GM23248 (cell line): ENCODE measurements at places on chromosomes 11 and 22. TPM values are rescaled to one million over a fixed set of nuclear protein-coding genes. Genes with fewer than 3 reads are reported as not detected.
A peak's percentile ranks its signal among the peaks of the same experiment; 100 is the strongest.

DNA sequence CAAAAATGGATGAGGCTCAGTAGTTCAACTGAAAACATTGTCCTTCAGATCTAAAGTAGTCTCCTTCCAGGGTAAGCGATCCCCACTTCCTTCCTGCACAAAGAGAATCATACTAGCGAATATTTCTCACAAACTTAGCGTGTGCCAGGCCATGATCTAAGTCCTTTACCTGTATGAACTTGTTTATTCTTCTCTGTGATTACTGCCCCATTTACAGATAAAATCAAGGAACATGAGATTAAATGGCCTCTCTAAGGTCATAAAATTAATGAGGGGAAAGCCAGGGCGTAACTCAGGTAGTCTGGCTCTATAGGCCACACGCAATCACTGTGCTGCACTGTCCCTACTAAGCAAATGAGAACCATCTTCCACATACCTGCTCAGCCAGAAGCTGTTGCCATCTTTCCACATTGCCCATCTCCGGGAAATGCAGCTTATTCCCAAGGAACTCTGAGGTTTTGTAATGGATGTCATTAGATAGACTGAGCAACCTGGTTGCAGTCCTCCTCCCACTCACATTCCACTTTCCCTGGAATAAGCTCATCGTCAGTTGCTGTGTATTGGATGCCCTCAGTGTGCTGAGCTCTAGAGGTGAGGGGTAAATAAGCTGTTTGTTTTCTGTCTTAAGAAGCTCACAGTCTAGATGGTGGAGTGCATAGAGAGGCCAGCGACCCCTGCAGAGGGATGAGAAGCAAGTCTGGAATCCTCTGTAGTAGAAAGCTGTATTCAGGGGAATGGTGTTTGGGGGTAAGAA is 146.3 kb downstream of the SNX19 start:
- H3K27me3 ChIP-seq: no peaks in the 10 kb centered on the region
- H3K4me3 ChIP-seq: no peak overlapping the region
- peaks cover 49% of the 10 kb centered on the region for H3K4me1 ChIP-seq
- no peaks in the 10 kb centered on the region for H3K36me3 ChIP-seq

The PANX3 gene
- not detected in 2 replicates for total RNA-seq

The DDIAS gene
- total RNA-seq: 5.4 and 7.6 TPM in 2 replicates

The CASP5 gene
- not detected in 2 replicates for total RNA-seq

The ESAM gene
- total RNA-seq: not detected in 2 replicates

The MYOD1 gene
- not detected in 2 replicates for total RNA-seq

The DGCR6 gene
- total RNA-seq: 0.86 and 7.8 TPM in 2 replicates

The PISD gene
- total RNA-seq: 34.2 and 51.7 TPM in 2 replicates

GRCh38 chr11:2436521-2437031 is 7.7 kb downstream of the TRPM5 start:
- DNase-seq: no peak
- no peak overlapping the region for H3K4me3 ChIP-seq
- peaks cover 20% of the 10 kb centered on the region; the same call in 1 of the 2 replicates for H3K27me3 ChIP-seq
- H3K4me1 ChIP-seq: no peaks in the 10 kb centered on the region

GRCh38 chr11:95835768-95836488 is 45.6 kb downstream of the CEP57 start:
- peaks cover 27% of the 10 kb centered on the region for H3K4me1 ChIP-seq
- DNase-seq: peak; percentile 94
- peaks cover 28% of the 10 kb centered on the region for H3K36me3 ChIP-seq
- H3K27me3 ChIP-seq: no peaks in the 10 kb centered on the region
- peak overlapping the region; percentile 49 for H3K27ac ChIP-seq

DNA sequence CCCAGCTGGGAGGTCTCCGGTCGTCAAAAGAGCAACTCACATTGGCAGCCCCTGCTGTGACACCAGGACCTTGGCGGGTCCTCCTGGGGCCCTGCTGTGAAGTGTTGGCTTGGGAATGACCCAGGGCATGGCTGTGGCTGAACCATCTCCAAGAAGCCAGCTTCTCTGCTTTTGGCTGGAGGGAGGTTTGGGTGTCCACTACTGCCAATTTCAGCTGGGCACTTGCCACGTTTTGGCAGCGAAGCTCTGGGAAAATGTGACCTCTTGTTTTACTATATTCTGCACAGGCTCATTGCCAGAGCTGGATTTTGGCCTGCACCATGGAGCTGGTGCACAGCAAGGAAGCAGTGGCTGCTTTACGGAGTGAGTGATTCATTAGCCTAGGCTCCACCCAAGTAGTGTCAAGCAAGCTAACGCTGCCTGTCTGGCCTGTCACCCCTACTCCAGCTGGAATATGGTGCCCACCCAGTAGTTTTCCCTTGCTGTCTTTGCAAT is 24.3 kb upstream of the SMCO4 start:
- no peaks in the 10 kb centered on the region for H3K36me3 ChIP-seq
- peak; percentile 35 for DNase-seq
- H3K4me1 ChIP-seq: no peaks in the 10 kb centered on the region

The CYP2D6 gene
- total RNA-seq: 0.13 TPM in 1 of 2 replicates, not detected in the other

The NXPE2 gene
- not detected in 2 replicates for total RNA-seq

DNA sequence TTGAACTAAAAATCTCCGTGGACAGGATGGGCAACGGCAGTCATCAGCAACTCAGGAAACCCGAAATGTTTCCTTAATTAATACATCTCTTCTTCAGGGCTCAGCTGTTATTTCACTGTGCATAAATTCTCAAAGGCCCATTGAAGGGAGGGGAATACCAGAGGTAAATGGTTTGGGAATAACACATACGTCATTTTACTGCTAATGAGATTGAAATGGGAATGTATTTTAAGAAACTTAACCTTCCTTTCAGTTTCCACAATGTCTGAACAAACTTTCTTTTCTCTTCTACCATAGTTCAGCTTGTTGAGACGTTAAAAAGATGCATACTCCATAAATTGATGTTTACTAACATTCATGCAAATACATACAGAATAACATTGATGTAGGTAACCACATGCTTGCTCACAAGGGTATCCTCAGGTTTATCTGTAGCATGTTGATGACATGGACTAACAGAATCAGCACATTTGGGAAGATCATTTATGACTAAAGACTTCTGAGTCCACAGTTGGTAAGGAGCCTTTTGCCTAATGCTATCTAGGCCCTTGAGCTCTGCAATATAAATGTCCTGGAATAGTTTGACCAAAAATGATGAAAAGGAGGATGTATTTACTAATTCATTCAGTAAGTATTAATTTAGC is 7.7 kb upstream of the PRRG4 start:
- no peak overlapping the region for H3K4me3 ChIP-seq
- H3K27ac ChIP-seq: no peak overlapping the region
- no peaks in the 10 kb centered on the region for H3K36me3 ChIP-seq
- H3K4me1 ChIP-seq: peaks cover 5% of the 10 kb centered on the region; the same call in 1 of the 2 replicates

The TBX1 gene
- total RNA-seq: 1.6 and 4.6 TPM in 2 replicates

DNA sequence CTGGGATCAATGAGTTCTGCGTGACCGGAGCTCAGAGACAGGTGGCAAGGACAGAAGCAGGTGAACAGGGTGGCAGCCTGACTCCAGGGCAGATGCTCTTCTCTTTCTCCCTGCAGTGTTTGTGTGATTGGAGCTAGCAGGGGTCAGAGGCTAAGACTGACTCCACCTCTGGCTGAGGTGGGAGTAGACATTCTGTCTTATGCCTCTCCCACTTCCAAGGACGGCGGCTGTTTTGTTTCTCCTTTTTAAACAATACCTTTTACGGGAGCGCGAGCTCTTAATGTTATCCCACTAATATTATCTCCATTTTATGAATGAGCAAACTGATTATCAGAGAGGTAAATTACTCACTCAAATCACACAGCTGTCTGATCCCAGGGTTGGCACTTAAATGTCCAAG is 323.7 kb downstream of the MIAT start:
- H3K36me3 ChIP-seq: no peaks in the 10 kb centered on the region
- peaks cover 12% of the 10 kb centered on the region; the same call in 1 of the 2 replicates for H3K27me3 ChIP-seq
- no peaks in the 10 kb centered on the region for H3K4me1 ChIP-seq
- DNase-seq: no peak
- no peak overlapping the region for H3K27ac ChIP-seq

- H3K4me3 ChIP-seq: no peak overlapping the region
- H3K4me1 ChIP-seq: no peaks in the 10 kb centered on the region
- H3K27me3 ChIP-seq: no peaks in the 10 kb centered on the region
- no peak for DNase-seq
- H3K27ac ChIP-seq: no peak overlapping the region
- no peaks in the 10 kb centered on the region for H3K36me3 ChIP-seq
These were observed 10.9 kb downstream of the AIP start for GRCh38 chr11:67493548-67494370.

The KIAA1671 gene
- 0.51 and 0.76 TPM in 2 replicates for total RNA-seq

DNA sequence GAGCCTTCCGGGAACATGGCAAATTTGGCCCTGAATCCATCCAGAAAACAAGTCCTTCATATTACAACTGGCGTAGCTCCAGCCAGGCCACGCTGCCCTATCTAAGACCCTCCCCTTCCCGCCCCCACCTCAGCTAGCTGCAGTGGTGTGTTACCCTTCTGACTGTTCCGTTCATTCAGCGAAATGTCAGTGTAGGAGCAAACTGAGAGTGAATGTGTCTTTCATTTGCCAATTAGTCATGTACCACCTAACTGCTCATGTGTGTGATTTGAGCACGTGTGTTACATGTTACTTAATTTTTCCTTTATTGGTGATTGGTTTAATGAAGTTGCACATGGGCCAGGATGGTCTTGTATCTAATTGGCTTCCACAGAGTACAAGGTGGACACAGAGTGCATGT is 34.8 kb upstream of the POU2AF1 start:
- no peaks in the 10 kb centered on the region for H3K36me3 ChIP-seq
- H3K4me1 ChIP-seq: no peaks in the 10 kb centered on the region
- H3K4me3 ChIP-seq: no peak overlapping the region
- peaks cover 49% of the 10 kb centered on the region for H3K27me3 ChIP-seq
- no peak overlapping the region for H3K27ac ChIP-seq

DNA sequence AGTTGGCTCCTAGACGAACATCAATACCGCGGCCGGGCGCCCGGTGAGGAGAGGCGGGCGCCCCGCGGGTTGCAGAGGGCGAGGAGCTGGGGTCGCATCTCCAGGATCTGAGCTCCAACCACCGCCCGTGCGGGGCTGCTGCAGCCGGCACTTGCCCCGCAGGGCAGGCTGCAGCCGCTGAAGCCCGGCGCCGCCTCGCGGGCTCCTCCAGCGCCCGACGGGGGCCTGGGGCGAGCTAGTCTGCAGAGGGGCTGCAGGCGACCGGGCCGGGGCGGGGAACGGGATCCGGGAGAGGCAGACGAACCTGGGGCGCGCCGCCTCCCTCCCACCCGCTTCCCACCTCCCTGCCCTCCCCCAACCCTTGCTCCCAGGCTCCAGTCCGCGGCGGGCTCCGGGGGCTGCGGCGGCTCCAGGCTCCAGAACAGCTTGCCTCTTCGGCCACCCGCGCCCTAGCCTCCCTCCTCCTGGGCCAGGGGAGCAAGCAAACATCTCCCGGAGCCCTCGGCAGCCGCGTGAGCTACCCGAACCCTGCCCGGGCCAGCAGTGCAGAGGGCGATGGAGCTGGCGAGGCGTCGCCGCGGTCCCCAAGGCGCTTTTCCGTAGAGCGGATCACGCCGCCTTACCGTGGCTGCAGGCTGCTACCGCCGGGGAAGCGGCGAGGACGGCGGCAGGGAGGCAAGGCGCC is 802 bp downstream of the TENM4 start:
- no peak overlapping the region for H3K27ac ChIP-seq
- H3K4me3 ChIP-seq: peak overlapping the region; percentile 69
- no peaks in the 10 kb centered on the region; the same call in 1 of the 2 replicates for H3K4me1 ChIP-seq
- H3K27me3 ChIP-seq: peaks cover 67% of the 10 kb centered on the region

DNA sequence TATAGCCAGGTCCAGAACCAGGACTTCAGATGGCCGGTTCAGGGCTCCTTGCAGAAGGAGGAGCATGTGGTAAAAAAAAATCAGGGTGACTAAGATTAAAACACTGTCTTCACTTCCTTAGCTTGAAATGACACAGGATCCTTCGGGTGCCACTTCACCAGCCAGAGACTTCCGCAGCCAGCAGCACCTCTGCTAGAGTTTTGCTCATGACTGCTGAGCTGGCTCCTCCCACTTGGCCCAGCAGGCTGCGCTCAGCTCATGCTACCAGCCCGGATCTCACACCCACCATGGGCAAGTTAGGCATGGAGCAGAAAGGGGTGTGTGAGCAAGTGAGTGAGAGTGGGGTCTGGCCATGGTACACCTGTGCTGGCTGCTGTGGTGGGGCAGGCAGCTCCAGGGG is 6.6 kb upstream of the MS4A18 start:
- 0 out of 2 replicates have a peak, but pooled peaks cover 2% of the 10 kb centered on the region for H3K27me3 ChIP-seq
- no peaks in the 10 kb centered on the region for H3K4me1 ChIP-seq
- no peaks in the 10 kb centered on the region for H3K36me3 ChIP-seq

The LDHAL6A gene
- total RNA-seq: not detected in 2 replicates

The OR52J3 gene
- not detected in 2 replicates for total RNA-seq

DNA sequence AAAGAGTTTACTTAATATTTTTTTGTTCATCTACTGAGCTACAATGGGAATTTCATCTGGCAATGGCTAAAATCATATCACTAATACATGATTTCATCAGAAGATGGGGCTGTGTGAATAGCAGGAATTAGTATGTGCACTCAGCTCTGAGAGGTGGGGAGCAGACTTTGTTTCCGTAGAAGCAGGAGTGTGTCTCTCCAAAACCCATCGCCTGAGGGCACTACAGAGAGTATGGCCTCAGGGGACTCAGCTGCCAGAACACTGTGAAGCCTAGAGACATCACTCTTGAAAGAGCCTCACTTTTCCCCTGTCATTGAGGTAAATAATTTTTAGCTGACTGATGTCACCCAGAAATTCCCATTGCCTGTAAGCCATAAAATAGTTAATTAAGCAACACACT is 261.4 kb upstream of the ISX start:
- no peaks in the 10 kb centered on the region for H3K36me3 ChIP-seq
- H3K4me3 ChIP-seq: no peak overlapping the region
- no peaks in the 10 kb centered on the region for H3K27me3 ChIP-seq
- H3K4me1 ChIP-seq: no peaks in the 10 kb centered on the region
- H3K27ac ChIP-seq: no peak overlapping the region

DNA sequence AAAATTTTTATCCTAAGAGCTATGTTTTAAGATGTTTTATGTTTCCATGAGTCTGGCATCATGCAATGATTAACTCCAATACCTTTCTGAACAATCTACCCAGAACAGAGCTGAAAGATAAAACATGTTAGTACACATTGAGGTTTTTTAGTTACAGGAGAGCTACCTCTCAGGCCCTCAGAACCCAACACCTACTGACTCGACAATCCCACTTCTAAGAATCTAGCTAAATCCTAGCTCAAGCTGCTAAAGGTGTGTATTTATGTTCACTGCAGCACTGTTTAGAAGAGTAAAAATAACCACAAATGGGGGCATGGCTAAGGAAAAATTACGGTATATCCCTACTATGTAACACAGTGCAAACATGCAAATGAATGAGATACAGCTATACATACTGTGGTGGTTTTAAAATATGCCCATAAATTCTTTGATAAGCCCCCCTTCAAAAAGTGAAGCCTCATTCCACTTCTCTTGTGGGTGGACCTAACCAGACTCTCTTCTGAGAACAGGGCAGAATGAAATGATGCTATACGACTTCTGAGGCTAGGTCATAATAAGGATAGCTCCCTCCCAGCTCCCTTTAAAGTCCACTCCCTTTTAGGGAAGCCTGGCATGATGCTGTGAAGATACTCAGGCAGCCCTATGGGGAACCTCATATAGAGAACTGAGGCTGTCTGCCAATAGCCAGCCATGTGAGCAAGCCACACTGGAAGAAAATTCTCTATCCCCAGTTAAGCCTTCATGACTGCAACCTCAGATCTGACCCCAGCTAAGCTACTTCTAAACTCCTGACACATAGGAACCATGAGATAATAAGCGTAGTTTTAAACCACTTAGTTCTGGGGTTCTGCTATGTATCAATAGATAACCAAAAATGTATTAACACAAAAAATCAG is 29.5 kb downstream of the TMEM123 start:
- no peaks in the 10 kb centered on the region for H3K27me3 ChIP-seq
- H3K4me1 ChIP-seq: no peaks in the 10 kb centered on the region
- H3K27ac ChIP-seq: no peak overlapping the region
- no peak overlapping the region for H3K4me3 ChIP-seq

GRCh38 chr22:28514321-28514821 is 165.3 kb downstream of the TTC28 start:
- 0 out of 2 replicates have a peak, but pooled peaks cover 6% of the 10 kb centered on the region for H3K4me1 ChIP-seq
- H3K27me3 ChIP-seq: no peaks in the 10 kb centered on the region
- DNase-seq: peak; percentile 9
- no peaks in the 10 kb centered on the region for H3K36me3 ChIP-seq

The USH1C gene
- total RNA-seq: not detected in 2 replicates
